ENCODE measurements at places on chromosomes 11 and 22.

DNA sequence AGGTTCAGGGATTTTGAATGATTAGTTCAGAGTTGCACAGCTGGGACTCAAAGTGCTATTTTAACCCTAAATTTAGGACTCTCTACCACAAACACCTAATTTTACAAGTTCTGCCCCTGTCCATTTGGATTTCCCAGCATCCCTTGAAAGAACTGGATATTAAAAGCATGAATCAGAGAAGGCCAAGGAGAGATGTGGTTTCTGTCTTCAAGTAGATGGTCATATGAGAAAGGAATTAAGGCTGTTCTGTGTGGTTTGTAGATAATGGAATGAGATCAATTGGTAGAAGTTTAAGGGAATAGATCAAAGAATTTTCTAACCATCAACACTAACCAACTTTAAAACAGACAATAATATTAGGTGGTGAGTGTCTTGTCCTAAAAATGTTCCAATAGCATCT, 106.4 kb upstream of the TENM4 start:
- no peak for DNase-seq

DNA sequence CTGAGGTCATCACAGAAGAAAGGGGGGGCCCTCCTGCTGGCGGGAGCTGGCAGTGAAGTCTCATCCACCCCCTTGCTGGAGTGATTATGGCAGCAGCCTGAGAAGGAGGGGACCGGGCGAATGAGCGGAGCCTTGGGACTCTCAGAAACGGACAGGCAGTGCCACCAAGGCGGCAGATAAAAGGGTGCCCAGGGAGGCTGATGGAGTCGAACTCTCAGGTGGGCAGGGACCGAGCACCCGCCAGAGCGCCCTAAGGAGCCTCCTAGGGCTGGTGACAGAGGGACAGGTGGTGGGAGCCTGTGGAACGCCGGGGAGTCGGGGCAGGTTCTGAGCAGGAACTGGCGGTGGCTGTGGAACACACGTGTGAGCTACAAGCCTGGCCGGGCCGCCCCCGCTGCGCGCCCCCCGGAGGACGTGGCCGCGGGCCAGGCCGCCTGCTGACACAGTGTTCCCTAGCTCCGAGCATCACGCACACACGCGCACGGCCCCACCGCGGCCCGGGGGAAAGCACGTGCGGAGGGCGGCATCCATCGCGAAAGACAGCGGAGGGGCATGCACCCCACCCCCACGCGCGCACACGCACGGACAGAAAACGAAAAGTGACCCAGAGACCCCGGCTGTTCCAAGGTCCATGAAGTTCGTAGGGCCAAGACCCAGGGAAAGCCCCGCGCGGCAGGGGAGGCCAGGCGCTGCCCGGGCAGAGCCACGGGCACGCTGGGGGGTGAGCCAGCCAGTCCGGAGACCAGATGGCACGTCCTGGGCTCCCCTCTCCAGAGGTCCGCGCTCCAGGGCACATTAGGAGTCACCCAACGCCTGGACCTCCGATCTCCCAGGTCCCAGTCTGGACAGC, 1.0 kb downstream of the VWCE start:
- DNase-seq: no peak

DNA sequence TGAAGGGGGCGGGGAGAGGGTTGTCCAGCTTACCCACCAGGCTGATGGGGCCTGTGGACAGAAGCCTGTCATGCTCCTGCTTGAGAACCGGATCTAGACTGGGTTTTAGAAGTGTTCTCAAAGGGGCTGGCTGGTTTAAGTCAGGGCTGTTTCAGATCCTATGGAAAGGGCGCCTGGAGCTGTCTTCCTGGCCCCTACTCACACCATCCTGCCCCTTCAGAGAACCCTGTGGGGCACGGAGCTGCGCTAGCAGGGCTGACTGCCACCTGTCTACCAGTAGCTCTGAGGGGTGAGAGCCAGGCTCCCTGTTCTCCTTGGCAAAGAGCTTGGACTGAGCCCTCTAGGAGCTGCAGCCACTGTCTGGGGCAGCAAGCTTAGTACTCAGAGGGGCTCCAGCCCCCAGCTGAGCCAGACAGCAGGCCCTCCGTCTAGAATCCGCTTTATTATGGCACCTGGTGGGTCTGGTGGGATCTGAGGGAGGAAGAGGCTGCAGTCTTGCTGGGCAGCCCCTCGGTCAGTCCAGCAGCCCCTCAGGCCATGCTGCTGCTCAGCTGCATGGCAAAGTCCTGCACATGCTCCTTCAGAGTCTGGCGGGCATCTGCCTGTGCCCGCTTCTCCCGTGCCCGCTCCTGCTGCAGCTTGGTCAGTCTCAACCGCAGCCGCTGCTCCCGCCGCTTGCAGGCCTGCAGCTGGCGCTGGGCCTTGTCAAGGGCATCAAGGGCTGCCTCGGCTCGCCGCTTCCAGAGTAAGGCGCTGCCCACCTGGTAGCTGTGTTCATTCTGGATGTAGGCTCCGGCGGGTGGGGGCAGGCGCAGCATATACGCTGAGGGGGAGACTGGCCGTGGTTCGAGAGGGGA, 2.3 kb downstream of the THAP7 start:
- DNase-seq: no peak

- no peak for DNase-seq
Observed at GRCh38 chr11:16001899-16002426, 354.4 kb downstream of the SOX6 start.

GRCh38 chr22:30335236-30335635, 8.5 kb upstream of the TBC1D10A start:
- DNase-seq: no peak

DNA sequence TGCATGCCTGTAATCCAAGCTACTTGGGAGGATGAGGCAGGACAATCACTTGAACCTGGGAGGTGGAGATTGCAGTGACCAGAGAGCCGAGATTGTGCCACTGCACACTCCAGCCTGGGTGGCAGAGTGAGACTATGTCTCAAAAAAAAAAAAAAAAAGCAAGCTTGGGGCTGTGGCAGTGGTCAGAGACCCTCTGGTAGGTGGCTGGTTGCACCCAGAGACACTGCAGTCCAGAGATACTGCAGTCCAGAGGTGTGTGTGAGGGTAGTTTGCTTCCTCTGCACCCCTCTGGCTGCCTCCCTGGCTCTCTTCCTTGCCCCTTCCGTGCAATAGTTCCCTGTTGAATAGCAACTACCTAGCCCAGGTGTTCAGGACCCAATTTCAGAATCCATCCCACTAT, 1.7 kb upstream of the CCDC134 start:
- no peak for DNase-seq

GRCh38 chr22:49608228-49608627, 219.4 kb downstream of the BRD1 start:
- no peak for DNase-seq

DNA sequence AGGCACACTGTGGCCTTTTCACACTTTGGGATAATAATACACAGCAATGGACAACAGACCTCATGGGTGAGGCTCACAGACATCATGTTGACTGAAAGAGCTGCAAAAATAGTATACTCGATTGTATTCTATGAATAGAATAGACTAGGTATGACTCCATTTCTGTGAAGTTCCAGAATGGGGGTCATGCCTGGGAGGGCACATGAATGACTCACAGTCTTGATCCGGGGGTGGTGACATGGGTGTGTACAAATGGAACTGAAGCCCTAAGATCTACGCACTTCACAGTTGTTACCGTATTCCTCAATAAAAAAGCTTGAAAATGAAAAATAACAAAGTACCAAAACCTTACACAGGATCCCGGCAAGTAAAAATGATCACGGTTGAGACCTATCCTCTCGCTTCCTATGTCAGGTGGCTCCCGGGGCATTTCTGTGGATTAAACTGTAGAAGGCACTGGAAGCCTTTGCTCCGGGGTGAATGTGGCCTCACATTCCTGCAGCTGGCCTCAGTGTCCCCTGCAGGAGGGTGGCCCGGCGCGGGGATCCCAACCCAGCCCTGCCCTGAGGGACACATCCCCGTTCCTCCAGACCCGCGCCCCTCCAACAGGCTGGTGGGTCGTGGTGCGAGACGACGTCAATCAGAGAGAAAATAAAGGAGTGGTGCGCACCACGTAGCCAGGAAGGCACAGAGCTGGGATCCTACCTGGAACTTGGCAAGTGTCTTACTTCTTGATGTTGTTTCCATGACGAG, 75.9 kb downstream of the NECTIN1 start:
- no peak for DNase-seq

DNA sequence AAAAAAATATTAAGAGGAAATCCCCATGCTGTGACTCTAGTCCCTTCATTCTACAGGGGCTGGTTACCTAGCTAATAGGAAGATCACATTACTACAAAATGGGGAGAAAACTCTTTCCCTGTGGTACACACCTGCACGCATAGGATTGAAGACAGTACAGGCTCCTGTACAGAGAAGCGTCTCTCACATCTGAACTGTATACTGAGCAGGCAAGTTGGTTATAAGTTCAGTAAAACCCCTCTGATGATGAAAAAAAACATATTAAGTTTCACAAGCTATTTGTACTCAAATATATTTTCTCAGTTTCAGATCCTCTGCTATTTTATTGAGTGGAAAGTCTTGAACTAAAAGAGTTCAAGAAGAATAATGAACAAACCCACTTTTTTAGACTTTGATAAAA, 156.9 kb upstream of the HSD17B12 start:
- DNase-seq: no peak
